Forelimb muscle (tissue), 1 donor: ENCODE measurements at places on chromosomes 6 and 20. TPM values are rescaled to one million over a fixed set of nuclear protein-coding genes. Genes with fewer than 3 reads are reported as not detected.

SLC35A1 gene
- 17.4 TPM for polyA plus RNA-seq

C6orf52 gene
- 0.94 TPM for polyA plus RNA-seq

DNA sequence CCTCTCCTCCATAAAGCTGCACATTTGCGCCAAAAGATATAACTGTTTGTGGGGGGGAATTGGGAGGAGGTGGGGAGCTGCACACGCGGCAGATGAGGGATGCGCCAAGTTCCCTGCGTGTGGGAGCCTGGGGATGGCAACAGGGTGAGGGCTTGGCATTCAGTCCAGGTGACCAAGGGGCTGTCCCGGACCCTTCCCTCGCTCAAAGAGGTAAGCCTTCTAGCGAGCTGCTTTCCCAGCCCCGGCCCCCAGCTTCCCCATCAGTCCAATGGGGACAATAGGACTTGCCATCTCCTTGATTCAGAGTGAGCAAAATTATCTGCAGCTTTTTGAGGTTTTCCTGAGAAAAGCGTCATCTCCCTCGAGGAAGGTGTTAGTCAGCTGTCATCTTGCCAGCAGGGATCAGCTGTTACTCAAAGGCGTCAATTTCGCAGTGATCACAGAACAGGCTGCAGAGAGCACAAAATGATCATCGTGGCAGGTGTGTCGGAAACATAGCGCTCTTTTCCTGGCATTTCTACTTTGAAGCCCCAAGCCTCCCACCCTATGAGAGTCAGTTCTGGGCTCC, 21.3 kb downstream of the ZNF831 start:
- DNase-seq, result no peak

DNA sequence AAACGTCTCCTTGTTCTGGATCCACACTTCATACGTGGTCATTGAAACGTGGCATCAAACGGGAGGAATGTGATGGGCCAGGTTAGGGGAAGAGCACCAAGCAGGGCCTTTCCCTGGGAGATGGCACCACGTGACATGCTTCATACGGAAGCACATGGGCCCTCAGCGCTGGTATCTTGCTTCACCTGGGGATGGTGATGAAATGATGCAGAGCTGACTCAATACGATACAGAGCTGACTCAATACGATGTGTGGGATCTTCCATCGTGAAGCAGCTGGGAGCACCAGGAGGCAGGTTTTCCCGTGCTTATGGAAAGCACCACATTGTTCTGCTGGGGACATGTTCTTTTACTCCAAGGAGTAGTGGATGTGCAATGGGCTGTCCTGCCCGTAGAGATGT, 22.5 kb upstream of the TAGAP start:
- no peak for DNase-seq

DNA sequence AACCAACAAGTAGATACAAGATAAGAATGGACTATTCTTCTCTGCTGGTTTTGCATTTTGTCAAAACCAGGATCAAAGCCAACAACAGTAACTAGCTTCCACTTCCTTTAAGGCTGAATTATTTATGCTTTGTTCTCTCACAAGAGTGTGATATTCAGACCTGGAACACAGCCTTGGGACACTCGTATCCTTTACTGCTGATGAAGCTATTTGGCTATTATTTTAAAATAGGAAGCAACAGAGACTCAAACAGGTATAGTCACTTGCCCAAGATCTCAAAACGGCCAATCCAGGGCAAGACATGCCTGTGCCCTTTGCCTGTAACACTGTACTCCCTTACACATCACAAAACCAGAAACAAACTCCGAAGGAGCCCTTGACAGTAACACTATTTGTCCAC, 19.9 kb downstream of the SPTLC3 start:
- no peak for DNase-seq
